ENCODE measurements at places on chromosomes 4 and X.

GRCh38 chr4:118836301-118837120 lies 585 bp upstream of the SEC24D start:
- peak; percentile 62 for DNase-seq
- H3K4me3 ChIP-seq = peak overlapping the region; percentile 96
- peaks cover 7% of the 10 kb centered on the region for H3K4me1 ChIP-seq

DNA sequence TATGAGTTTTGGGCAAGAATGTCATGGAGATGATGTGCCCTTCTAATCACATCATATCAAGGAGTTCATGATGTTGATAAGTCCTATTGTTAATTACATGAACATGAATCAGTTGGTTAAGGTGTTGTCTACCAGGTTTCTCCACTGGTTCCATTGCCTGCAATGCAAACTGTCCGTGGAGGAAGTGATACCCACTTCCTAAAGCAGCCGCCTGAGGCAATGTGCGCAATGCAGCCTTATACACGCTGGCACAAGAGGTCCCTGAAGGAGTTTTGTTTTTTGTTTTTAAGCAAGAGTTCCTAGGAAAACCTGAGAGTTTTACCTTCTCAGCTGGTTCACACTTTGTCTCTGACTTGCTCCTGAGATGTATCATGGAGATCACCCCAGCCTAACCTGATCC lies 5.9 kb upstream of the GPKOW start:
- no peaks in the 10 kb centered on the region for H3K27me3 ChIP-seq
- H3K4me3 ChIP-seq = no peak overlapping the region
- no peaks in the 10 kb centered on the region for H3K4me1 ChIP-seq
- no peaks in the 10 kb centered on the region for H3K36me3 ChIP-seq
- no peak for DNase-seq

DNA sequence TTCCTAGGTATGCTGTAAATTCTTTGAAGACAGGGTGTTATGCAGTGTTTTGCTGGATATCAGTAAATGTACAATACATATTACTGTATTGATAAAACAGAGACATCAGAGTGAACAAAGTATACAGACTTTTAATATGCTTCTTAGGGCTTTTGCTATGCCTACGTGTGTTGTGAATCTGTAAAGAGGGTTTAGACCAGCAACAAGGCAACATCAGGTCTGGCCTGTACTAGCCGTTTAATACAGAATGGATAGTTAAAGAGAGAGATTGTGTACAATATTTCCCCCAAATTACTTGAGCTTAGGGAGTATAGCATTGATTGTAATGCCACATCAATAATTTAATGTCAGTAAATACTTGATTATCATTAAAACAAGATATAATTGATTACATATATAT lies 75.2 kb downstream of the PAQR3 start:
- H3K27ac ChIP-seq = no peak overlapping the region
- DNase-seq = no peak
- H3K4me1 ChIP-seq = peaks cover 17% of the 10 kb centered on the region
- no peaks in the 10 kb centered on the region for H3K27me3 ChIP-seq

DNA sequence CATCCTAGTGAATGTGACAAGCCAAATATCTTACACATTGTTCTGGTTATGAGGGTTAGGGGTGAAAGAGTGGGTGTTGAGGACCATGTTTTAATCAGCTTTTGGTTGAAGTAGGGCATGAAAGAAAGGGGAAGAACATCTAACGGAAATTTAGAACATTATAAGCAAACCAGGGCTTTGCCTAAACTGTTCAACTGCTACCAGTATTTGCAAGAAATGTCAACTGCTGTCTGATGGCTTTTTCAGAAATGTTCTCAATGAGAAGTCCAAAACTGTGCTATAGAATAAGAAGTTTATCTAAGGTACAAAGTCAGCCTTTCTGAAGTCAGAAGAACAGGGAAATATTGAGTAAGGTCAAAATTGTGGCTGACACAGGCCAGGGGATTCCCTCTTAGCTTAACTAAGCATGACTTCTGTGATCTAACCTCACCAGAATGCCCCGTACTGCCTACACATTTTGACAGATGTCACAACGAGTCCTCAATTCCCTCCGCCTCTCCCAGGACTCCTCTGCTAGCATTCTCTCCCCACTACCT lies 67.1 kb downstream of the DTHD1 start:
- no peaks in the 10 kb centered on the region for H3K27me3 ChIP-seq
- no peaks in the 10 kb centered on the region for H3K36me3 ChIP-seq
- H3K4me1 ChIP-seq = no peaks in the 10 kb centered on the region
- DNase-seq = no peak

DNA sequence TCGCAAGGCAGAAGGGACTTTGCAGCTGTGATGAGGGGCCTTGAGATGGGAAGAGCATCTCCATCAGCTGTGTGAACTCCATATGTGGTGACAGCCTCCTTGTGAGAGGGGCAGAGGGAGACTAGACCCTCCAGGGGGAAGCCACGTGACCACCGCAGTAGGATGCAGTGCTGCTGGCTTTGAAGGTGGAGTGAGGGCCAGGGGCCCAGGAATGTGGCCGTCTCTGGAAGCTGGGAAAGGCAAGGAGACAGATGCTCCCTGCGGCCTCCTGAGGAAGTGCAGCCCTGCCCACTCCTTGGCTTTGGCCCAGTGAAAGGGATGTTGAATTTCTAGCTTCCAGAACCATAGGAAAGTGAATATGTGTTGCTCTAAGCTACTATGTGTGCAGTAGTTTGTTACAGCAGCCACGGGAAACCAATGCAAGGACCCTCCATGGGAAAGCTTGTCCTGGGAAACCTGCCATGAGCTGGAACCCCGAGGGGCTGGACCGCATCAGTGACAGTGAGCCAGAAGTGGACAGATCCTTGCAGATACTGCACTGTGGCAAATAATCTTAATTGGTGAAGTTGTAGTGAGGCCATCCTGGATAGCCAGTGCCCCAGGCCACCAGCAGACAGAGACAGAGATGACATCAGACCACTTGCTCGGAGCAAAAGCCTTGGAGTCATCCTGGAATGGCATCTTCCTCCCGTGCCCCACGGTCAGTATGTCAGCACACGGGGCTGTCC lies 35.4 kb upstream of the SORCS2 start:
- H3K4me1 ChIP-seq = peaks cover 12% of the 10 kb centered on the region
- DNase-seq = peak; percentile 25

DNA sequence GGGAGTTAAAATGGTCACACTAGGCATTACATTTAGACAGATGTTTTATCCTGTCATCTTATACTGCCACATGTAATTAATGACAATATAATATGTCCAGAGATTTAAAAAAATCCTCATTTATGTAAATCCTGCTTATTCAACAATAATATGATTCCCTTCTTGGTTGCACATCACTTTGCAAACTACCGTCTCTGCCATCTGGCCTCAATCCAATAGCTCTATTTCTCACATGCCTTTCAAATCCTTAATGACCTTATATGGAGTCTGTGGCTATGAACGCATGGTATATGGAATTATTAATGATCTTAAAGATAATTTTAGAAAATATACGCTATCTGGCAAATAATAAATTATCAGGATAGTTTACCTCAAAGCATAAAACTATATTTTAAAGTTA lies 144.5 kb downstream of the NPNT start:
- no peaks in the 10 kb centered on the region for H3K36me3 ChIP-seq
- no peak overlapping the region for H3K27ac ChIP-seq
- no peak for DNase-seq
- no peaks in the 10 kb centered on the region for H3K27me3 ChIP-seq

DNA sequence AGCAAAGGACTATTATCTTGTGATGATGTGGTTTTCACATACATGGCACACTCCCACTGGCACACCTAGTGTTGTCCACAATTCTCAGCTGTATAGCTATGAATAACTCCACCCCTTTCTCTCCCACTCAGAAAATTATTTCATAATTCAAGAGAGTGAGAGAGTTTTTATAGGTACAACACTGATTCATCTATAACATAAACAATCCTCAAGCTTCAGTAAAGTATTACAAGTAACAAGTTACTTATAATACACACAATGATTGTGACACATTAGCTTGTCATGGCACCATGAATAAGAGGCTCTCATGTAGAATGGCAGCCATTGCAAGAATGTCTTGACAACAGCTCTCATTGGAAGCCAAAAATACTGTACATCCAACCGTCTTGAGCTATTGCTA lies 43.9 kb downstream of the RAB40A start:
- H3K36me3 ChIP-seq = no peaks in the 10 kb centered on the region
- H3K27me3 ChIP-seq = no peaks in the 10 kb centered on the region
- no peak overlapping the region for H3K4me3 ChIP-seq
- H3K27ac ChIP-seq = no peak overlapping the region
- no peaks in the 10 kb centered on the region for H3K4me1 ChIP-seq

- no peak overlapping the region for H3K4me3 ChIP-seq
- no peaks in the 10 kb centered on the region for H3K36me3 ChIP-seq
- DNase-seq = no peak
- no peaks in the 10 kb centered on the region for H3K4me1 ChIP-seq
- no peaks in the 10 kb centered on the region for H3K27me3 ChIP-seq
Measured at GRCh38 chrX:117998171-117998570, 118.4 kb downstream of the KLHL13 start.

DNA sequence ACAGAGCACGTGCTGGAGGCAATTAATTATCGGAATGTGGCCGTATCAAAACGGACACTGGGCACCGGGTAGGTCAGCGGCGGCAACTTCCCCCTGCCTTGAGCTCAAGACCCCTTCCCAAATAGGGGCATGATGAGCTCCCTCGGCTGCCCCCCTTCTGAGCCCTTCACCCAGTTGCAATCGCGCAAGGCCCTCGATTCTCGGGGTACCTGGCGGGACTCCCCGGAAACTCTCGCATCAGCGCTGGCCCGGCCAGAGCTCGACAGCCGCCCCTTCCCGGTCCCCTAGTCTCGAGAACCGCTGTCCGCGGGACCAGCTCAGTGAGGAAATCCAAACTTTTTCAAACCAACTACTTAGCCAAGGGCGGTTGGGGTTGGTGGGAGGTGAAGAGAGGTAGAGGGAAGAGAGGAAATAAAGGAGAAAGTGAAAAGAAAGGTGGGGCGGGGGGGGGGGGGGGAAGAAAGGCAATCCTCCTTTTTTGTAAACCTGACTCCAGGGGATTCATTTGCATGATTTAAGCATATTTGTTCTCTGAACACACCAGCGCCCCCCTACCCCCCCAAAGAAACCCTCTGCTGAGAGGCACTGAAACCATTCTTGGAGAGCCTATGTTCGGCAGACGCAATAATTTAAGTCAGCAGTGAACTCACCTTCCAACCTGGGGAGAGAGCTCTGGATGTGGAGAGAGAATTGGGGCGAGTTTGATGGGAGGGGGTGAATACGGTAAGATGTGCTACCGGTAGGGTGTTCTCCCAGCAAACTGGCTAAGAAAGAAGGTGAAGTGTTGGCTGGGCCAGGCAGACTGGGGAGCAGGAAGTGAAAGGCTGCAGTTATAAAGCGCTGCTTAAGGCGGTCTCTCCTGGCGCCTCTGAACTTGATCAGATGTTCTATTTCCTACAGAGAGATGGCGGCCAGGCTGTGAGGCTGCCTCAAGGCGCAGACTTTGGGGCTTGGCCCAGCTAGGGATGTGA lies 2.0 kb upstream of the ZIC3 start:
- no peaks in the 10 kb centered on the region for H3K27me3 ChIP-seq
- no peak for DNase-seq
- no peaks in the 10 kb centered on the region for H3K4me1 ChIP-seq
- H3K27ac ChIP-seq = no peak overlapping the region
- H3K36me3 ChIP-seq = no peaks in the 10 kb centered on the region
- no peak overlapping the region for H3K4me3 ChIP-seq

DNA sequence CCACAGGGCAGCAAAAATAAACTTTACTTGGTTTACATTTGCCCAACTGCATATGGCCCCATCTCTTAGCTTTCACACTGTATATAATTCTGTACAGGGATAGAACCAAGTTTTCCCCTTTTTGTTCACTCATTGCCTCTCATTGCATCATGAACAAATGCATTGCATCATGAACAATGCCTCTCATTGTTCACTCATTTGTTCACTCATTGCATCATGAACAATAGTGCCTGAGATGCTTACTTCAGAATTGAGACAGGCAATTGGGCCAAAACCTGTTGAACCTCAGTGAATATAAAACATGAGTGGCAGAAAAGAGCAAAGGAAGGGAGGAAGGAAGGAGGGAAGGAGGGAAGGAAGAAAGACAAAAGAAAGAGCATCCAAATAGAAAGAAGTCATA lies 98.2 kb downstream of the SOWAHB start:
- H3K36me3 ChIP-seq = no peaks in the 10 kb centered on the region
- no peak overlapping the region for H3K4me3 ChIP-seq
- peaks cover 21% of the 10 kb centered on the region for H3K4me1 ChIP-seq
- no peaks in the 10 kb centered on the region for H3K27me3 ChIP-seq
- DNase-seq = no peak
- peak overlapping the region; percentile 46 for H3K27ac ChIP-seq

- H3K27me3 ChIP-seq = no peaks in the 10 kb centered on the region
- no peaks in the 10 kb centered on the region for H3K36me3 ChIP-seq
- H3K4me3 ChIP-seq = no peak overlapping the region
- no peaks in the 10 kb centered on the region for H3K4me1 ChIP-seq
- H3K27ac ChIP-seq = no peak overlapping the region
- DNase-seq = no peak
Measured at GRCh38 chrX:3449287-3449686, 102.8 kb upstream of the MXRA5 start.

DNA sequence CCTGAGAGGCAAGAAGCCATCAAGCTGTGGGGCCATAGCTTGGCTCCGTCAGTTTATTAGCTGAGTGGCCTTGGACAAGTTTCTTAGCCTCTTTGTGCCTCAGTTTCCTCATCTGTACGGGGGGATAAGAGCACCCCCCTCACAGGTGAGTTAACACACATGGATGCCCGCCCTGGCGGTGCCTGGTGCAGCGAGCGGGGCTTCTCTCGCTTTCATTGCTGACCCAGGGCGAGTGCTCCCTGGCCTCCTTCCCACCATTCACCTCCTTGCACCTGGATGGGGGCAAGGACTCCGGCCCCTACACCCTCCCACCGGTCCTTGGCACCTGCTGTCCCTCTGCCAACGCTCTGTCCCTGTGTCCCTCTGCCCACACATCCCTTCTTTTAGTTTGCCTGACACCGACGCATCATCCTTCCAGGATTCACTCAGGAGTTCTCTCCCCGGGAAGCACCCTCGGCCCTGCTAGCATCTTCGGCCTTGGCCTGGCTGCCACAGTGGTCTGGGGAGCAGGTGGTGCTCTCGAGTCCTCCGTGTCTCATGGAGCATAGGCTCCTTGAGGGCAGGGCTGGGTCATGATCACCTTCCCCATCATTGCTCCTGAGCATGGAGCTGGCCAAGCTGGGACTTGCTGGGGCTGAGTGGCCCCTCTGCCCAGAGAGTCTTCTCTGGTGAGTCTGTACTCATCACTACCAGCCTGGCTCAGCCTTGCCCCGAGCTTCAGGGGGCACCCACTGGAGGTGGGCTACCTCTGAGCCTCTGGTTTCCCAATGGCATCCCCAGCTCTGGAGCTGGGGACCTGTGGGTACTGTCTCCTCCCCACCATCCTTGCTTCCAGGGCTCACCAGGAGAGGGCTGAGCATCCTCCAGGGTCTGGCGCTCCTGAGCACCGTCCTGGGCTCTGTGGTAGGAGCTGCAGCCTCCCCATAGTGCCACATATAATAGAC lies 53.8 kb upstream of the SORCS2 start:
- H3K4me1 ChIP-seq = no peaks in the 10 kb centered on the region
- DNase-seq = no peak
- no peak overlapping the region for H3K27ac ChIP-seq
- H3K4me3 ChIP-seq = no peak overlapping the region
- no peaks in the 10 kb centered on the region for H3K27me3 ChIP-seq
- H3K36me3 ChIP-seq = no peaks in the 10 kb centered on the region

- H3K27ac ChIP-seq = no peak overlapping the region
- H3K36me3 ChIP-seq = no peaks in the 10 kb centered on the region
- H3K27me3 ChIP-seq = no peaks in the 10 kb centered on the region
- no peak overlapping the region for H3K4me3 ChIP-seq
Measured at GRCh38 chr4:161448550-161449180, 715.1 kb downstream of the FSTL5 start.
